ENCODE measurements at places on chromosomes 12 and 14.

GRCh38 chr14:88060576-88060975 lies 55.6 kb downstream of the GPR65 start:
- DNase-seq: no peak

- DNase-seq: no peak
Measured at GRCh38 chr12:5168148-5168547, 124.5 kb downstream of the KCNA5 start.

DNA sequence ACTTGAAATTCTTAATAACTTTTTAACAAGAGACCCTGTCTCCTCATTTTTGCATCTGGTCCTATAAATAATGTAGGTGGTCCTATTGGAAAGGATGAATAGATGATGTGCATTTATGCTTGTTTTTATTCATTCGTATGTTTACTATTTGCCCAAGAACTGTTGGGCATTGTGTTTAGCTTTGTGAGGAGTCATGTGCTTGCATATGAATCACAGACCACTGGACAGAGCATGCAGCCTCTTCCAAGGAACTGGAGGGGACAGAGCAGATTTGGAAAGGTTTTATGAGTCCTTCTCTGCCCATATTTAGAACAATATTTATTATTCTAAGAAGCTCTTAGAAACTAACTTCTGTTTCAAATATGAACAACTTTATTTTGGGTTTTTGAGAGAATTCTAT lies 414.0 kb downstream of the SOX5 start:
- no peak for DNase-seq

GRCh38 chr12:64633940-64634337 lies 23.6 kb downstream of the RASSF3 start:
- DNase-seq: no peak

GRCh38 chr12:106840243-106840642 lies 65.8 kb downstream of the RIC8B start:
- no peak for DNase-seq

DNA sequence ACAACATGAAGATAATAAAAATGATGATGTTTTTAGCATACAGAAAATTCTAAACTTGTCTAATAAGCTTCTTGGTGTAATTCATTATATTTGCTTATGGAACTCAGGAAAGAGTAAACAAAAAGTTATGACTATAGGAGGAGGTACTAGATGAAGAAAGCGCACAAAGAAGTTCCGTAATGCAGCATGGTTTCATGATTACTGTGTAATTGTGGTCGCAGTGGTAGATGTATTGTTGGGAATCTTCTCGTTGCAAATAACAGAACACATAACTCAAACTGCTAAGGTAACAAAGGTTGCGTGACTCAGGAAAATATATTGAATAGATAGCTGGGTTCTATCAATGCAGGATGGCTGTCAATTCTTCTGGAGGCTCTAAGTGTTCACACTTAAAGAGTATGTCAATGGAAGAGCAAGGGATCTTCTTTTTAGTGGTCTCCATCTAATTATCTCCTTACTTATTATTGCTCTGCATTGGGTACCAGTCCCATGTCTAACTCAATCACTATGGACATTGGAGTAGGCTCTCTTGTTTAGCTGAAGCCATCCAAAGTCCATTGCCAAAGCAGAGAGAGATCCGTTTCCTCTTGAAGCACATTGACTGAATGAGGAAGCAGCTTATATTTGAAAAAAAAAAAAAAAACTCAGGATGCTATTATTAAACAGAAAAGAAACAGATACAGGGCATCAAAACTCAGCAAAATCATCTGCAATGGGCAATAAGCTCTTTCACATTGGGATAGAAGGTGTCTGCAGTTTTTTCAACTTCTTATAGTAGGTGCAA lies 283.4 kb upstream of the ATP2B1 start:
- DNase-seq: no peak

DNA sequence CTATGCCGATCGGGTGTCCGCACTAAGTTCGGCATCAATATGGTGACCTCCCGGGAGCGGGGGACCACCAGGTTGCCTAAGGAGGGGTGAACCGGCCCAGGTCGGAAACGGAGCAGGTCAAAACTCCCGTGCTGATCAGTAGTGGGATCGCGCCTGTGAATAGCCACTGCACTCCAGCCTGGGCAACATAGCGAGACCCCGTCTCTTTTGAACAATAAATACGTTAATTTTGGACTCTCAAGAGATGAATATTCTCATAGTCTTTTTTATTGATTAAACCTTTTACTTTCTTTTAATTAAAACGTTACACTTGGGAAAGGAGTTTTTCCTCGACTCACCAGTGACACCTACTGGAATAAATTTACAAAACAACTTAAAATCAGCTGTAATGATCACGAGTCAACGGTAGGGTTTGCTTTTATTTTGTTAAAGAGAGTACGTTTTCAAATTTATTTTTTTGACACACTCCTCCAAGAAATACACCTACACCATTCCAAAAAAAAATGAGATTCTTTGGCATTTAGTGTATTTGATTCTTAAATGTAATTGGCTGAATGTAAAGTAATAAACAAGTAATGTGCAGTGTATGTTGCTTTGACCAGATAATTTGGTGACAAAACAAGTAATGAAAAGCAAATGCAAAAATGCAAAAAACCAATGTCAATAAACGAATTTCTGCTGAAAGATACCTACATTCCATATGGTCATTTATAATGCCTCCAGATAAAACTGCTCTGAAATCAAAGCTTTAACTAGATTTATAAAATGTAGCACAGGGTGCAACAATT lies 687 bp upstream of the RPS29 start:
- peak; percentile 74 for DNase-seq

DNA sequence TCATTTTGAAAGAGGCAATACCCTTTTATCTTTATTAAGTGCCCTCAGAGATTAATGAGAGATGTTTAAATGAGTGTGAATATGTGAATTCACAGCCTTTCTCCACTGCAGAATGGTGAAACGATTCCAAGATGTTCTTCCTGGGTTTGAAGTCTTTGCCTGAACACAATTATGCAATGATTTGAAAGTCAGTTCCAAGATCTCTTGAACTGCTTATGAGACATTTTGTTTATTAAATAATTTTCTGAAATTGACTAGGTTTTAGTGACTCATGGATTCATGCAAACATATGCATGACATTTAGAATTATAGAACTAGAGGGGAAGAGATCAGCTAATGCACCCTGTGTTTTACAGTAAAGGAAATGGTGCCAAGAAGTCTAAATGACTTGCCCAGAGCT lies 118.1 kb upstream of the SLC38A2 start:
- DNase-seq: no peak
